ENCODE measurements at places on chromosomes 12 and 14. TPM values are rescaled to one million over a fixed set of nuclear protein-coding genes. Genes with fewer than 3 reads are reported as not detected.

Gene SLC22A17
- polyA plus RNA-seq = 62.4 TPM

GRCh38 chr12:120439646-120440247 lies 1.8 kb downstream of the COX6A1 start:
- peak; percentile 43 for DNase-seq

DNA sequence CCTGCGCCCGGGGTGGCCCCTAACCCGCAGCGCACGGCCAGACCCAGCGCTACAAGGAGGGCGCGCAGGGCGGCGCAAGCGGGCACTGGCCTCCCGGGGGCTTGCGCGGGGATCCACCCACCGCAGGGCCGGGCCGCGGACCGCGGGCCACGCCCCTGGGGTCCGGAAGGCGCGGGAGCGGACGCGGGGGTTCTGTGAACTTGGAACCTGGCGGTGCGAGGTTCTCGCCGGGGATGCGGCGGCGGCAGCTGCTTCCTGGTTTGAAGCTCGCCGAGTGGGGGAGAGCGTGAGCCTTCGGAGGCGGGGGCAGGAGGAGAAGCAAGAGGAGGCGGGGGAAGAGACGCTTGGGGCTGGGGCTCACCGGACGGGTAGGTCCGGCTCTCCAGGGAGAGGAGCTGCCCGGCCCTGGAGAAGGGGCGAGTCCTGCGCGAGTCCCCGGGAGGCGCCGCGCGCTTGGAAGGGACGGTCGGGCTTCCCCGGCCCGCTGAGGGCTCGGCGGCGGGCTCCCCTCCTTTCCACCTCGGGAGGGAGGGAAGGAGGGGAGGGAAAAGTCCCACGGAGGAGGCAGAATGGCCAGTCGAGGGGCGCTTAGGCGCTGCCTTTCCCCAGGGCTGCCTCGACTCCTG lies at the start of gene PRKCH:
Gene PRKCH (plus strand): TSS at position 195 of the 626 bp plus-strand sequence. CDS start 523 bp downstream, outside the sequence.
- peak; percentile 56 for DNase-seq

DNA sequence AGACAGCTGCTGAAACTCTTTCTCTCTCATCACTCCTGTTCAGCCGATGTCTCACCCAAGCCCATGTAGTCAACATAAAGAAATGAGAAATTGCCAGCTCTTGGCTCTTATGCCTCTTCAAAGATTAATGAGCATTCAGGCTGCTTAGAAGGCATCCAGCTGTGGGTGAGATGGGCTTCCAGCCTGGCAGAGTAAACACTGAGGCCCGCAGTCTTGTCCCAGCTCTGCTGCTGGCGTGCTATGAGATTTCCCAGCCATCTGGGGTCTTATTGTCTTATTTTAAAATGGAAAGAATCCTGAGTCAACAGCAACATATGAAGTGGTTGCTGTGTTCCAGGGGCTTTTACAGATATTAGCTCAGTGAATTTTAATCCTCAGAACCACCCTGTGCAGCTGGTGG lies 12.6 kb downstream of the RXYLT1 start:
- no peak for DNase-seq

Gene ATL1
- polyA plus RNA-seq = 8.4 TPM

Gene ZFP36L1
- polyA plus RNA-seq = 258 TPM

- DNase-seq = no peak
These were observed 960 bp downstream of the GPR162 start for GRCh38 chr12:6822426-6823135.

DNA sequence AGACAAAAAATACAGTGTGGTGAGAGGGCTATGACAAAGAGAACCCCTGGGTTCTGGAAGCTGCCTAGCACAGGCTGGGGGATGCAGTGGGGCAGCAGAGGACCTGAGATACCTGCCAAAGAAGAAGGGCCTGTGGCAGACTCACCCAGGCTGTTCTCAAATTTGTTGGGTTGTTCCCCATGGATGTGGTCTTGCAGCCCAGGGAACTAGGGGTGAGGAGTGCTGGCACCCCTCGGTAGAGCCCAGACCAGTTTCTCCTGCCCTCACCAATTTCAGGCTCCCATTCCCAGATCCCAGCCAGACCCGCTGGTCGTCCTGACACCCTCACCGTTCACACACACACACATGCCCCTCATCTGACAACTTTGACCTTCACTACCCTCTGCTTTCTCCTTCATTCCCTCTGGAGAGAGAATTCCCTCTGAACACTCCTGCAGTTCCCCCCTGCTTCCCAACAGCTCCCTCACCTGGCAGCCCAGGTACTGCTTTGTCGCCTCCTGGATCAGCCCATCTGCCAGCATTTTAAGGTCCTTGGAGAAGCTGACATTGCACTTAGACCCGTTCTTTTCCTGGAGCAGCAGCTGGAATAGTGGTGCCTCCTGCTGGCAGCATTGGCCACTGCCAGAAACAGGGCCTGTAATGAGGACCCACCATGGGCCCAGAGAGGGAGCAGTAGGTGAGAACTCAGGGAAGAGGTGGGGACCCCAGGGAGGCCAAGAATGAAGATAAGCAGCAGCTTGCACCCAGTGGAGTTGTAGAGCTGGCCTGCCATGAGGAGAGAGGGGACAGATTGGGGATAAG lies 5.9 kb upstream of the GDF11 start:
- no peak for DNase-seq

Gene NANOG
- polyA plus RNA-seq = 0.35 TPM

Gene CCDC60
- polyA plus RNA-seq = 0.18 TPM

- DNase-seq = no peak
These were observed 149.4 kb downstream of the METTL25 start for GRCh38 chr12:82507686-82508085.

GRCh38 chr12:42588524-42589464 lies 752 bp downstream of the PRICKLE1 start:
- DNase-seq = peak; percentile 54

GRCh38 chr14:85122690-85123089 lies 407.3 kb upstream of the FLRT2 start:
- DNase-seq = no peak

Gene GYS2
- 0.17 TPM for polyA plus RNA-seq

DNA sequence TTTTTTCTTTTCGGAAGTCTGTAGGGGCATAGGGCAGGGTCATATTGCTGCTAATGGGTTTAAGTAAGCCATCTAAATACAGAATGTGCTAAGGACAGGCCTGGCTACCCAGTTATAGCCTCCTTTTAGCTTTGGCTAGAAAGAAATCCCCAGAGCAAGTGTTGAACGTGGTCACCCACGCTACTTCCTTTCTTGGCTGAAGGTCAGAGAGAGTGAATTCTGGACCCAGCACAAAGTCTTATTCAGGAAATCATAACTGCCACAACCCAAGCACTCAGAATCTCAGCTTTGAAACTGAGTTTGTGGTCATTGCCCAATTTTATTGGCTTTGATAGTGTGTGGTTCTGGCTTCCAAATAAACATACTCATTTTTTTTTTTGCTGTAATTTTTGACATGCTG lies 542.1 kb upstream of the ATP2B1 start:
- no peak for DNase-seq

Gene SPSB2
- 9.2 TPM for polyA plus RNA-seq

DNA sequence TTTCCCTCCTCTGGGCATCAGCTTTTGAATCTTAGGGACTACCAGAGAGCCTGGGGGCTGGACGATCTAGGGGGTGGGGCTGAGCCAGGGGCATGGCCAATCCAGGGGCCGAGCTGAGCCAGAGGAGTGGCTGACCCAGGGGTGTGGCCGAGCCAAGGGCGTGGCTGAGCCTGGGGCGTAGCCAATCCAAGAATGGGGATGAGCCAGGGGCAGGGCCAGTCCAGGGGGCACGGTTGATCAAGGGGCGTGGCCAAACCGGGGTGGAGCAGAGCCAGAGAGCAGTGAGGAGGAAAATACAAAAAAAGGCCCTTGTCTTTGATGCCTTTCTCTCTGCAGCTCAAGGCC lies 219.3 kb upstream of the NOS1 start:
- no peak for DNase-seq

DNA sequence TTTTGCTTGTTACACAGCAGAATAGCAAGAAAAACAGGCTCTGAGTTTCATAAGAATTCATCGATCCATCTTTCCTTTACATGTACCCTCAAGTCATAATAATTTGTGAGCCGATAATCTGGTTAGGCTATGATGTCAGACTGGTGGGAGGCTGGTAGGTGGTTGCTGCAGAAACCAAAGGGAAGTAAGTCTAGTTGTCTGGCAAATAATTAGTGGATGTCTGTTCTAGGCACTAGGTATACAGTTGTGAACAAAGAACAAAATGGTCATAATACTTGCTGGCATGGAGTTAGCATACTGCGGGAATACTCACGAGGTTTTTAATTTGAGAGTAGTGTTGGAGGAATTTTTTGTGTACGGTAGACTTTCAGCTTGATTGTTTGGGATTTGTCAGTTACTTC lies 8.8 kb downstream of the SUSD6 start:
- DNase-seq = no peak

- peak; percentile 85 for DNase-seq
These were observed 1.1 kb upstream of the ARG2 start for GRCh38 chr14:67618617-67619063.

Gene MOK
- polyA plus RNA-seq = 37.2 TPM

Gene RNU4-1
- polyA plus RNA-seq = not detected

Gene TGFB3
- 18.3 TPM for polyA plus RNA-seq

- DNase-seq = peak; percentile 33
These were observed 455.0 kb upstream of the TMEM132C start for GRCh38 chr12:127811988-127812387.

Gene SLCO1A2
- polyA plus RNA-seq = 0.32 TPM

Gene SERPINA1
- polyA plus RNA-seq = 92.0 TPM

DNA sequence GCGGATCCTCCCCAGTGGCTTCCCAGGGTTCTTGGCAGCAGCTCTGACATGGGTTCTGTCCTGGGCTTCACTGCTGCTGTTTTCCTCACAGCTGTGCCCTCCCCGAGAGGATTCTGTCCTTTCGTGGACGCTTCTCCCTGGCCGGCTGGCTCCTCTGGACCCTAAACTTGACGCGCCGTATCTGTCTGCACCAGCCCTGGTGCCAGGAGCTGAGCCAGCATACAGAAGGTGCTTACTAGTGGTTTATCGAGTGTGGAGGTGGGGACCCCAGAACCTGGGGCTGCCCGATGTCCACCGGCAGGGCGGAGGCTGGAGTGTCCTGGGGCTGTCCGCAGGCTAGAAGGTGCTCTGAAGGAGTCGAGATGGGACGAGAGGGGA lies 17.2 kb downstream of the FBRSL1 start:
- no peak for DNase-seq

Data from left kidney (tissue), 8 donors.